ENCODE measurements at places on chromosomes 3 and 15. TPM values are rescaled to one million over a fixed set of nuclear protein-coding genes. Genes with fewer than 3 reads are reported as not detected.

GRCh38 chr3:128071771-128072453, 19.7 kb downstream of the SEC61A1 start:
- H3K4me3 ChIP-seq = no peak overlapping the region
- peaks cover 6% of the 10 kb centered on the region for H3K4me1 ChIP-seq
- peaks cover 41% of the 10 kb centered on the region for H3K36me3 ChIP-seq
- H3K27ac ChIP-seq = no peak overlapping the region

DNA sequence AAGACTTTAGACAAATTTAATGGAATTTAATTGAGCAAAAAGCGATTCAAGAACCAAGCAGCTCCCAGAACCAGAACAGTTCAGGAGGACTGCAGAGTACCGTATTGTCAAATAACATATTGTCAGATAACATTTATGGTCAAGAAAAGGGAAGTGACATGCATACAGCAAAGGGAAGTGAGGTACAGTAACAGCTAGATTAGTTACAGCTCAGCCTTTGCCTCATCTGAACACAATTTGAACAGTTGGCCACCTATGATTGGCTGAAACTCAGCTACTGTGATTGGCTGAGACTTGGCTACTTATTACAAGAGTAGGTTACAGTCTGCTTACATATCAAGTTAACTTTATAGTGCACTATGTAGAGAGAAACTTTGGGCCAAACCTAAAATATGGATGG, 21.9 kb downstream of the ZFAND6 start:
- no peaks in the 10 kb centered on the region for H3K4me1 ChIP-seq
- no peak overlapping the region for H3K27ac ChIP-seq
- no peak for DNase-seq
- H3K36me3 ChIP-seq = no peaks in the 10 kb centered on the region

GRCh38 chr15:66190746-66191145, 62.8 kb downstream of the MEGF11 start:
- H3K27ac ChIP-seq = no peak overlapping the region
- H3K4me1 ChIP-seq = no peaks in the 10 kb centered on the region
- H3K27me3 ChIP-seq = no peaks in the 10 kb centered on the region
- H3K4me3 ChIP-seq = no peak overlapping the region
- no peaks in the 10 kb centered on the region for H3K36me3 ChIP-seq

GRCh38 chr3:39068556-39068955, 16.7 kb downstream of the WDR48 start:
- no peaks in the 10 kb centered on the region for H3K27me3 ChIP-seq
- no peak overlapping the region for H3K27ac ChIP-seq
- H3K4me3 ChIP-seq = no peak overlapping the region
- no peaks in the 10 kb centered on the region for H3K4me1 ChIP-seq
- DNase-seq = no peak

- peaks cover 56% of the 10 kb centered on the region for H3K4me1 ChIP-seq
- DNase-seq = no peak
- H3K4me3 ChIP-seq = peak overlapping the region; percentile 10
- peaks cover 4% of the 10 kb centered on the region for H3K27me3 ChIP-seq
- no peaks in the 10 kb centered on the region for H3K36me3 ChIP-seq
Measured at GRCh38 chr15:76343313-76343996, 6.9 kb downstream of the ISL2 start.

- no peak for DNase-seq
- no peaks in the 10 kb centered on the region for H3K36me3 ChIP-seq
- H3K4me1 ChIP-seq = peaks cover 14% of the 10 kb centered on the region
- no peak overlapping the region for H3K4me3 ChIP-seq
Measured at GRCh38 chr3:106339551-106339950, 470.7 kb upstream of the CBLB start.

DNA sequence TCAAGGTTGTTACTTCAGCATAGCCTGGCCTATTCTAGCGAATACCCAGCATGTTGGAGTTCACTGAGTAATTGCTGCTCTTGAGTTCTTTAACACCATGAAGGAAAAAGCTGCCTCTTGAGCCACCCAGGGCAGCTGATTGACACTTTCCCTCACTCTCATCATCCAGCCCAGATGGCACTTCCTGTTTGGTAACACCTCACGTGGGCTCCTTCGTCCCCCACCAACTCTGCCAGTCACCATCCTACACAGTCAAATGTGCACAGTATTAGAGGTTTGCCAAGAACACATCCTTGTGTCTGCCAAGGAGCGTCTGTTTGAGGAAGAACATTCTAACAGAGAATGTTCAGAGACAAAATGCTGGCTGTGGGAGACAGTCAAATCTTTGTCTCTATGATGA, 266.3 kb downstream of the RPLP1 start:
- DNase-seq = no peak
- H3K4me1 ChIP-seq = no peaks in the 10 kb centered on the region
- H3K4me3 ChIP-seq = no peak overlapping the region
- H3K27me3 ChIP-seq = no peaks in the 10 kb centered on the region

DNA sequence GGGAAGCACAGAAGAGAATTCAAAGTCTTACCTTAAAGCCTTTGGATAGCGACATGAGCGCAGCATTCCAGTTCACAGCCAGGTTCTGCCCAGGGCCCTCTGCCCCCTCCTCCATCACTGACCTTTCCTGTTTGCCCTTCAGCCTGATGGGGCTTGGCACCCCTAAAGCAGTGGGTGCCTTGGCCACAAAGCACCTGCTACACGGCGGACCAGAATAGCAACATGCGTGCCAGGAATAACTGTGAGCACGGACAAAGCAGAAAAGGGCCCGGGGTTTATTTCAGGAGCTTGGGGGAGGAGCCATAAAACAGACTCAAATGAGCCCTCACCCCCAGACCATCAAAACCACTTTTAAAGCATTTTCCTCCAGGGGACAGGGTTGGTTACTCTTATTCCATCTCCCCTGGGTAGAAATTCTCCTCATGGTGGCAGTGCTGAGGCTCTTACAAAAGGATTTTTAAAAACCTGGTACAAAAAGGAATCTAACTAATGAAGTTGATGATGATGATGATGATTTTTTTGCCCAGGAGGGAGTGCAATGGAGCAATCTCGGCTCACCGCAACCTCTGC, 135.4 kb downstream of the KLF13 start:
- H3K4me3 ChIP-seq = no peak overlapping the region
- H3K27ac ChIP-seq = no peak overlapping the region
- peaks cover 38% of the 10 kb centered on the region for H3K4me1 ChIP-seq
- no peaks in the 10 kb centered on the region for H3K36me3 ChIP-seq

DNA sequence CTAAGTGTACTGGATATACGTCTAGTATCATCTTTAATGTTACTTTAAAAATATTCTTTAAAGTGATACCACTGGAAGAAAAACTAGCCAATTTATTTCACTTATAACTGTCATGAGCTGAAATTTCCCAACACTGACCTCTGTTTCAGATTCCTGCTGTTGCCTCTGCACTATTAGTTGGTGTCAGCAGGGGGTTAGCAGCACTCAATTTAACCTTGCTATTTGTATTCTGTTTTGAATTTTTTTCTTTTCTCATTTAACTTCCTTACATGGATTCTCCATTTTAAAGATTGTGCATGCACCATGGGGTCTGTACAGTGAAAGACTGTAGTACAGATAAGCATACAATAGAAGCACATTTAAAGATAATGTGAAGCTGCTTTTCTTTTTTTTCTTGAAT, 169.2 kb downstream of the UBE2E2 start:
- H3K4me1 ChIP-seq = no peaks in the 10 kb centered on the region
- no peak overlapping the region for H3K4me3 ChIP-seq
- no peak overlapping the region for H3K27ac ChIP-seq
- no peak for DNase-seq
- no peaks in the 10 kb centered on the region for H3K27me3 ChIP-seq
- no peaks in the 10 kb centered on the region for H3K36me3 ChIP-seq

DNA sequence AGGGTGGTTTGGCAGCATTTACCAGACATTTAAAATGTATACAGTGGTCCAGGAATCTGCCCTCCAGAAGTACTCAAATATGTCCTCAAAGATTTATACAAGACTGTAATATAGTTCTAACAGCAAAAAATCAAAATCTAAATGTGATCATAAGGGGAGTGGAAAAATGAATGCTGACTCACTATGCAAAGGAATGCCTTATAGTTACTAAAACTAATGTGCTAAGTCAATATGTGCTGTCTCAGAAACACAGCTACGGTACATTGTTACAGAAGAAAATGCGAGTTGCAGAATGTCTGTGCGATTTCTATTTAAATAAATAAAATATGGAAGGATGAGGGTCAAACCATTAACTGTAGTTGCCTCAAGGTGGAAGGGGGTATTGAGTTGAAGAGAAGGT, 230.1 kb upstream of the UBE2E1 start:
- H3K36me3 ChIP-seq = no peaks in the 10 kb centered on the region
- no peaks in the 10 kb centered on the region for H3K4me1 ChIP-seq
- no peak overlapping the region for H3K4me3 ChIP-seq
- H3K27me3 ChIP-seq = no peaks in the 10 kb centered on the region
- no peak overlapping the region for H3K27ac ChIP-seq

DNA sequence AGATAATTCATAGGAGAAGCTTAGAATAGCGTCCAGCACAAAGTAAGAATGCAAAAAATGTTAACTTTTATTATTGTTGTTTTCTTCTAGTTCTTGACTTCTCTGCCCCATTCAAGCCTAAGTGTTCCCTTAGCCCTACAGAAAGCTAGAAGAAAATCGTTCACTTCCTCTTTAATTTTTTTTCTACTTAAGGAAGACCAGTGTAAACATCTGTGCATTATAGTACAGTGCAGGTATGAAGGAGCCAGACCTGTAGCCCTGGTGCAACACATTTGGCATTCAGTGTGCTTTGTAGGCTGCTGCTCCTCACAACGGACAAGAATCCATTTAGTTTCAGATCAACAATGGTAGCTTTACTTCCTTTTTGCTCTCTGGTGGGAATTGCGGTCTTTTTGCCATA, 127.8 kb upstream of the SLC7A14 start:
- H3K36me3 ChIP-seq = no peaks in the 10 kb centered on the region
- no peaks in the 10 kb centered on the region for H3K27me3 ChIP-seq
- no peak overlapping the region for H3K27ac ChIP-seq
- no peak overlapping the region for H3K4me3 ChIP-seq
- H3K4me1 ChIP-seq = no peaks in the 10 kb centered on the region

DNA sequence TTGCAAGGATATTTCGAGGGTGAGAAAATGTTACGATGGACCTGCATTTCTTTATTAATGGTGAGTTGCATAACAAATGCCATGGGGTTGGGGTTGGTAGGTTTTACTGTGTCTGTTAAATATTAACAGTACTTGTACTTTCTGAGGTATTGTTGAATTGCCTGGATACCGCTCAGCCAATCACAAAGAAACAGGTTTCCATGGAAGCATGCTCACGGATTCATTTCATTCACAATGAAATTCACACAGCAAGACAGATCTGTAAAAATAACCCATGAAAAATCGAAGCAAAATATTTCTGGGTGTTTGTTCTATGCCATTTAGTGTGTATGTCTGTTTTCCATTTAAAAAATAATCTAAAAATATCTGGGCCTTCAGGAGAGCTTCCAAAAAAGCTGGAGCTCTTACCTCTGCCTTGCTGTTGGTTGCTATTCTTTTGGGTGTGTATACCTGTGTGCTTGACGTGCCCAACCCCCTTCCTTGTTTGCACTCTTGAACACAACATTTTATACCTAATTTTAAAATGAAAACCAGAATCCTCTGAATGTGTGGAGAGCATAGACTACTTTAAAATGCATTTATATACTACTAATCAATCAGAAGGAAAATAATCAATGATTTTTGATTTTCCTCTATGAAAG, 479.8 kb upstream of the TBL1XR1 start:
- H3K4me1 ChIP-seq = peaks cover 8% of the 10 kb centered on the region
- no peak for DNase-seq
- no peak overlapping the region for H3K4me3 ChIP-seq
- no peak overlapping the region for H3K27ac ChIP-seq
- H3K36me3 ChIP-seq = no peaks in the 10 kb centered on the region

DNA sequence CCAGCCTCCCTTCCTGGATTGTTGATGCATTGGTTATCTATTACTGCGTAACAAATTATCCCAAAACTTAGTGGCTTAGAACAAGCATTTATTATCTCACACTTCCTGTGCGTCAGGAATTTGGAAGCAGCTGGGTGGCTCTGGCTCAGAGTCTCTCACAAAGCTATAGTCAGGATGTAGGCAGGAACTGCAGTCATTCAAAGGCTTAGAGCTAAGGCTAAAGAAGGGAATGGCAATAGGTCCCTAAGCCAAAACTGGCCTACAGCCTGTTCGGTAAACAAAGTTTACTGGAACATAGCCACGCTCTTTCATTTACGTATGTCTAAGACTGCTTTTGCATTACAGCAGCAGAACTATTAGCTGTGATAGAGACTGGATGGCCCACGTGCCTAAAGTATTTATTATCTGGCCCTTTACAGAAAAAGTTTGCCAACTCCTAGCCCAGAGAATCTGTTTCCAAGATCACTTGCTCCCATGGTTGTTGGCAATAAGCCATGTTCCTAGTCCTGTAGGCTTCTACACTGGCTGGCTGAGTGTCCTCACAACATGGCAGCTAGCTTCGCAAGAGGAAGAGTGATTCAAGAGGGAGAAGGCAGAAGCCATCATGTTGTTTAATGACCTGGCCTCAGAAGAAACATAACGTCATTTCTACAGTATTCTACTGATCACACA, 132.4 kb downstream of the SNRK start:
- no peaks in the 10 kb centered on the region for H3K4me1 ChIP-seq
- H3K36me3 ChIP-seq = no peaks in the 10 kb centered on the region
- H3K27me3 ChIP-seq = no peaks in the 10 kb centered on the region
- no peak overlapping the region for H3K4me3 ChIP-seq
- H3K27ac ChIP-seq = no peak overlapping the region

- no peak overlapping the region for H3K4me3 ChIP-seq
- no peaks in the 10 kb centered on the region for H3K27me3 ChIP-seq
- peaks cover 33% of the 10 kb centered on the region for H3K4me1 ChIP-seq
- DNase-seq = no peak
- H3K36me3 ChIP-seq = no peaks in the 10 kb centered on the region
Measured at GRCh38 chr15:80607287-80607980, 87.7 kb upstream of the ABHD17C start.

DNA sequence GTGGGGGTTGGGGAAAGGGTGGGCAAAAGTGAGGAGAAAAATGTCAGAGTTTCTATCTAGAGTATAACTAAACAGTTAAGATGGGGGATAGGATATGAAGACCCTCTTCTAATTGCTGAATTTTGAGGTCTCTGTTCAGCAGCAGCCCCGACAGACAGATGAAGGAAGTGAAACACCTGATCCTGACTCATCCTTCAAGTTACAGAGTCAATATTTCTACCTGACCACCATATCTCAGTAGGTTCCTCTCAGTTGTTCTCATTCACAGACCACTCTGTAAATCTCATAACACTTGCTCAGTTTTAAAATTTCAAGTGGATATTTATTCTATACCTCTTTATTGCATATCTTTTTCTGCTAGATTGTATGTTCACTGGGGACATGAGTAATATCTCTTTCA, 69.5 kb downstream of the CCDC54 start:
- no peaks in the 10 kb centered on the region for H3K36me3 ChIP-seq
- no peak for DNase-seq
- no peak overlapping the region for H3K4me3 ChIP-seq
- no peaks in the 10 kb centered on the region for H3K4me1 ChIP-seq
- no peak overlapping the region for H3K27ac ChIP-seq

- no peaks in the 10 kb centered on the region for H3K27me3 ChIP-seq
- no peaks in the 10 kb centered on the region for H3K36me3 ChIP-seq
- no peak for DNase-seq
- H3K4me3 ChIP-seq = no peak overlapping the region
- no peaks in the 10 kb centered on the region for H3K4me1 ChIP-seq
Measured at GRCh38 chr15:61759639-61760038, 300.6 kb downstream of the VPS13C start.

Gene CCDC9B
- 16.0 TPM for total RNA-seq

Gene TYRO3
- 13.3 TPM for total RNA-seq

Gene IMPG2
- total RNA-seq = 0.25 TPM

Gene SLC28A2
- not detected for total RNA-seq

Gene CDC25A
- 8.8 TPM for total RNA-seq
